ENCODE measurements at places on chromosomes 16 and 17. TPM values are rescaled to one million over a fixed set of nuclear protein-coding genes. Genes with fewer than 3 reads are reported as not detected.

- DNase-seq = no peak
Measured at GRCh38 chr16:29756654-29757053, 10.9 kb upstream of the C16orf54 start.

GRCh38 chr17:21296097-21297025 is 11.8 kb downstream of the MAP2K3 start:
- no peak for DNase-seq

DNA sequence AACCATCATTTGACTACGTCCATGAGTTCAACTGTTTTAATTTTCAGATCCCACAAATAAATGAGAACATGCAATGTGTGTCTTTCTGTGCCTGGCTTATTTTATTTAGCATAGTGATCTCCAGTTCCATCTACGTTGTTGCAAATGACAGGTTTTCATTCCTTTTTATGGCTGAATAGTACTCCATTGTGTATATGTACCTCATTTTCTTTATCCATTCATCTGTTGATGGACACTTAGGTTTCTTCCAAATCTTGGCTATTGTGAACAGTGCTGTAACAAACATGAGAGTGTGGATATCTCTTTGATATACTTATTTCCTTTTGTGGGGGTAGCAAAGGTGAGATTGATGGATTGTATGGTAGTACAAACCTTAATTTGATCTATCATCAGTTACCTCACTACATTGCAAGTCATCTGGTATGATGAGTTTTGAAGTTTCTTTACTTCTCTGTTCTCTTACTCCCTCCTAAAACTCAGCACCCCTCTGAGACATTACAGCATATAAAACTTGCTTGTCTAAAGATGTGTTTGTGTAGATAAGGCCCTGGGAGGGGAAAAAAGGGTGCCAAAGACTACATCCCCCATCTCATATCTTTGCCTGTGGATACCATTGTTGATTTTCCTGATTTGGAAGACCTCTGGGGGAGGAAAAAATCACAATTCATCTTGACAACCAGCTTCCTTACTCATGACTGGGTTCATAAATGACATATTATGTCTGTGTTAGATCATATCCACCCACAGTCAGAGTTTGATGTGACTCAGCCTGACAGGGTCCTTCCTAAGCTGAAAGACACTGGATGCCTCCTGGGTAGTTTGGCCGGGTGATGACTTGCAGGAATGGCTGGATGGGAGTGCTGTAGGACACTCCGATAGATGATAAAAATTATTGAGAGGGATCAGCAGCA is 47.6 kb downstream of the ABCA9 start:
- no peak for DNase-seq

DNA sequence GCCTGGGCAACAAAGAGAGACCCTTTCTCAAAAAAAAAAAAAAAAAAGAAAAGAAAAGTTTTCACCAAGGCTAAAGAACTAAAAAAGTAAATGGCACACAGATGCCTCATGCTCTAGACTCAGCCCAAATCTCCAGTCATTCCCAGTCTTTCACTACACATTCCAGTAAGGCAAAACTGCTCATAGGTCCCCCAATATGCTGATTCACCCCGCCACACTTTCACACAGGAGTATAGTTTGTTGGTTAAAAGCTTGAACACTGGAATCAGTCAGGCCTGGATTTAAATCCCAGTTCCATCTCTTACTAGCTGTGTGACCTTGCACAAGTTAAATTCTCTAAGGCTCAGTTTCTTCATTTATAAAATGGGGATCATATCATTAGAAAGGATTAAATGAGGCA is 1.9 kb downstream of the PIGS start:
- DNase-seq = no peak

GRCh38 chr16:8998108-8998507 is 34.4 kb upstream of the USP7 start:
- DNase-seq = no peak

DNA sequence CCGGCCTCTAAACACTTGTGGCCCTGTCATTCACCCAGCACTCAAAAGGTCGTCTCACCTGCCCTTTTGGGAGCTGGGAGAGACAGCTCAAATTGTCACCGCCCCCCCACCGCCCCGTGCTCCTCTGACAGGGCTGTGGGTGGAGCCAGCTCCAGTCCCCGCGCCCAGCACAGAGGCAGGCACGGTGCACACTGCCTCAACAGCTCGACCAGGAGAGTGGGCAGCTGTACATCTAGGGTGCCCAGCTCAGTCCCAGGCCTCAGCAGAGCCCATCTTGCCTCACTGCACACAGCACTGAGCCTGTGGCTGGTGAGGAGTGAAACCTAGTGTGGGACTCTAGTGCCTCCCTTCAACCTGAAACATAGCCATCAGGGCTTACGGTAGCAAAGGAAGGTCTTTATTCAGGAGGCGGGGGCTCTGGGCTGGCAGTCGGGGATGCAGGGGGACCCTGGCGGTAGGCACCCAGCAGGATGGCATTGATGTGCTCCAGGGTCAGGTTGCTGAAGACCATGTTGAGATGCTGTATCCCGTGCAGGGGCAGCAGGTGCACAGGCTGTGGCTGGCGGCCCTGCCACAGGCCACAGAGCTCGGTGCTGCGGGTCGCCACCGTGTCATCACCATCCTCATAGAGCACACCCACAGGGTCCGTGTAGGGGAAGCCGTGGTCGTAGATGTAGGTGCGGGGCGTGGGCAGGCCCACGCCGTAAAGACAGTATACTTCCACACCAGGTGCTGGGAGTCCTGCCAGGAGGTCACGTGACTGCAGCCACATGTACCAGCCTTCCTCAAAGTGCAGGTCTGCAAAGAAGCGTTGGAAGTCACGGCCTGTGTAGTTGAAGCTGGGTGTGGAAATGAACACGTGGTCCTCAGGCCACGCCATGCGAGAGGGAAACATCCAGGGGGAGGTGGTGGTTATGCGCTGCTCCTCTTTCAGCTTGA is 3.1 kb upstream of the PSMB10 start:
- no peak for DNase-seq

TBC1D16 gene
- 1.00 TPM for total RNA-seq

EIF3CL gene
- total RNA-seq = 28.4 TPM

MAZ gene
- total RNA-seq = 252 TPM

LPO gene
- not detected for total RNA-seq
